ENCODE measurements at places on chromosomes 6 and 20.
A peak's percentile ranks its signal among the peaks of the same experiment; 100 is the strongest.

DNA sequence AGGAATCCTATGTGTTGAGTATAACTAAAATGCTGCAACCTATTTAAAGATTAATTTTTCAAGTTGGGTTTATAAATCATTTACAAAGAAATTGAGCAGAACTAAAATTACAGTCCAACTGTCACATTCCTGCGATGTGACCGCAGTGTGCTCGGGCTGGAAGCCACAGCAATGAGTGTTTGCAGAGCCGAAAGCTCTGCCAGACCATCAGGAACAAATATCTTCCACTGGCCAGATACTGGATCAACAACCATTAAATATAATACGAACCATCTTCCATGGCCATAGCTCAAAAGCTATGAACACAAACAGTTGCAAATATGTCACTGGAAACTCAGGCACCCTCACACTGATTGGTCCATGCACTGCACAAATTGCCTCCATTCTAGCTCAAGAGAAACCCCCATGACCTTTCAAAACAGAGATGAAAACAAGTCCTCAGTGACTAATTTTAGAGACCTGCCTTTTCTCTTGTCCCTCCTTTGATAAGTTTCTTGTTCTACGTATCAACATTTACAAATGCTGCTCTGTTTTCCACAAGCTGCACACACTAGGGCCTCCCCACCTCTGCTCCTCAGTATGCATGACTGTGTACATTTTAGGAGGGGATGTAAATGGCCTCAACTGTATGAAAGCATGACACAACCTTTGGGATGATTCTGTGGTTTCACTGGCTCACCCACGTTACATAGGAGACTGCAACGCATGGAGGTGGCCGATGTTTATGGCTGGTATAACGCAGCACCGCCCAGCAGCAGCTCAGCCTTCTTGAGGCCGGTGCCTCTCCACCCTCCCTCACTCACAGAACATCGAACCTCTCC is 171.7 kb downstream of the WDR27 start:
- peak; percentile 5 for DNase-seq

- peak; percentile 67 for DNase-seq
Observed at GRCh38 chr6:113873043-113873667, 16.0 kb downstream of the MARCKS start.

- no peak for DNase-seq
Observed at GRCh38 chr6:116074732-116075390, 14.2 kb upstream of the FRK start.

GRCh38 chr6:122385857-122386612 is 13.4 kb upstream of the HSF2 start:
- no peak for DNase-seq

- peak; percentile 4 for DNase-seq
Observed at GRCh38 chr6:48111143-48111506, at the start of gene PTCHD4. PTCHD4 (minus strand) TSS chr6:48111197; CDS start chr6:48068957, 42,240 bp downstream.

- DNase-seq, result no peak
Observed at GRCh38 chr20:48694381-48694865, 133.4 kb downstream of the PREX1 start.

DNA sequence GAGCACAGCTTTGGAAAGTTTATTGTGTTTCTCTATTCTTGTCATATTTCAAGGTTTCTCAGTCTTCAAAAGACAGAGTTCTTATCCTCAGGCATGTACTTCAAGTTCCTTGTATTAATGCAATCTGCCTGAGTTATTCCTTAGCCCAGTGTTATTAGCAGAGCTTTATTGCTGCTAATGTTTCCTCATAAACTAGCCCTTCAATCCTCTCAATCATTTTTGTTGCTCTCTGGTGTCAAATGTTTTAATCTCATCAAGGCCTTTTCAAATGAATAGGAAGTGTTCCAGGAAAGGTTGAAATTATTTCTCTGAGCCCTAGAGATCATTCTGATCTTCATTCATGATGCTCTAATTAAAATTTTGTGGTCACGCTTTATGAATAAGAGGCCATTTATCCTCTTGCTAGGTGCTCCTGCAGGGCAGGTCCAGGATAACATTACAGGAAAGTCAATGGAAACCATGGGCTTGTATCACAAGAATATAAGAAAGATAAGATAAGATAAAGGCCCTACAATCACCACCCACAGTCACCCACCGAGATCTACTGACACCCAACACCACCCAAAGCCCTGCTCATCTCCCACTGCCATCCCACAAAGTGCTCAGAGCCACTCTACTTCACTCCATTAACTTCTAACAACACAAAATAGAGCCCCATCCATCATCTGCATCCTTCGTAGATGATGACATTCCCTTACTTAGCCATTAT is 125.9 kb downstream of the COL9A1 start:
- DNase-seq, result no peak

DNA sequence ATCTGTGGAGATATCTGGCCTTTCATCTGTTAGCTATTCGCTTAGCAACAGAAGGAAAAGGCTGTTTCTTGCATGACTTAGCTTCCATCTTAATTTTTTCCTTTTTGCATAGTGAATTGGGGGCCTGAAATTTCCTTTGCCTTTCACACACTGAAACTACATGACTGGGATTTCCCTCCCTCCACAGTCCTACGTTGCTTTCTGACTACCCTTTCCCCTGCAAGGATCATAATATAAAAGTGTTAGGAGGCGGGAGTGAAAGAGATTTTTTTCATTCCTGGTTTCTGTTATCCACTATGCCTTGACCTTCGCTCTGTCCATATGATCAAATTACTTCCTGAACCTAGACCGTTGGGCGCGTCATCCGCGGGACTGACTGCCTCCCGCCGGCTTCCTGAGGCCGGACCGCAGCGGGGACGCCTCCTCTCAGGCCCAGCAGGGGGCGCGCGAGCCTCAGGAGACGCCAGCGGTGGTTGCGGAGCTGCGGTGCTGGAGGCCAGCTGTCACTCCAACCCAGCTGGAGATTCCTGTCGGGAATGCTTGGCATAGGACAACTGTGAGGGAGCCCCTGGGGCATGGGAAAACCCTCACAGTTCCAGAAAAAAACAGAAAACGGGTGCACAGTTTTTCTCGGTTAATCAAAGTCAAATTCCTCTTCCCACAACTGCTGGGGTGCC is 55.6 kb downstream of the MEP1A start:
- DNase-seq, result peak; percentile 70

- DNase-seq, result no peak
Observed at GRCh38 chr6:118645395-118645794, 6.0 kb downstream of the CEP85L start.

DNA sequence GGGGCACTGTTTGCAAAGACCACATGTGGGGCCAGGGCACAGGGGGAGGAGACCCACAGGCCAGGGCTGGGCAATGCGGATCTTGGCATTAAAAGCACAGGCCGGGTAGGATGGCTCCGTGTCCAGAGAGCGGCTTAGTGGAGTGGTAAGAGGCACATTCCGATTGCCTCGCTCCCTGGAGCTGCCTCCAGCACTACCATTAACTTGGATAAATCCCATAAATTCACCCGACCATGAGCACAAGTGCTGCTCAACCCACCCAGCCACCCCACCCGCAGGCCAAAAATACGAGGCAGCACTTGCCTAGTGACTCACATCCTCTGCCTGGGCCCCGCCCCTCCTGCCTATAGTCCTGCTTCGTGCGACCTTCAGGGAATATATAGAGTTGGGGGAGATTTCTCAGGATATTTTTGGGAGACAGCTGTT is 67.5 kb upstream of the QKI start:
- DNase-seq, result no peak

- peak; percentile 35 for DNase-seq
Observed at GRCh38 chr6:35146453-35146852, 5.3 kb upstream of the TCP11 start.

DNA sequence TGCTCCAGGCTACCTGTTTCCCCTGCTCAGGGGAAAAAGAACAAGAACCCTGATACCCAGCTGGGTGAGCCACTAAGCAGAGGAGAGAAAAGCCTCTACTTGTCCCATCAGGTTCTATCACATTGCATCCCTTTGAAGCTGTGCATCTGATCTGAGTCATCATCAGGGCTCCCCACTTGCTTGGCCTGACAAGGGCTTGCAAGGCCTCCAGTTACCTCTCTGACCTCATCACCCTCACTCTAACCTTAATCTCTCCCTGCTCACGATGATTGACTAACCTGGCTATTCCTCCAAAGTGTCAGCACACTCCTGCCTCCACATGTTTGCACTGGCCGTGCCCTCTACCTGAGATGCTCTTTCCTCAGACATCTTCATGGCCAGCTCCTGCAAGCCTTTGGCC is 309.5 kb upstream of the CHD6 start:
- no peak for DNase-seq

GRCh38 chr6:158758941-158759479 is 60.2 kb downstream of the EZR start:
- no peak for DNase-seq

DNA sequence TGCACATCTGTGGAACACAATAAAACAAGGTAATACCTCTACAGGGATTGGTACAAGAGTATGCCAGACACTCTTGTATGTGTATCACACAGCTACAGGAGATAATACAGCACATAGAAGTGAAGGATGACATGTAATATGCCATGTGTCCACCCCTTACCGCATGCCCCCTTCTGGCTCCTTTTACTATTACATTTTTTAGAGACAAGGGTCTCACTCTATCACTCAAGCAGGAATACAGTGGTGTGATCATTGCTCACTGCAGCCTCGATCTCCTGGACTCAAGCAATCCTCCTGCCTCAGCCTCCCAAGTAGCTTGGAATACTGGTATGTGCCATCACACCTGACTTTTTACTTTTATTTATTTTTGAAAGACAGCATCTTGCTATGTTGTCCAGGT is 4.2 kb upstream of the NCR3 start:
- DNase-seq, result peak; percentile 39

DNA sequence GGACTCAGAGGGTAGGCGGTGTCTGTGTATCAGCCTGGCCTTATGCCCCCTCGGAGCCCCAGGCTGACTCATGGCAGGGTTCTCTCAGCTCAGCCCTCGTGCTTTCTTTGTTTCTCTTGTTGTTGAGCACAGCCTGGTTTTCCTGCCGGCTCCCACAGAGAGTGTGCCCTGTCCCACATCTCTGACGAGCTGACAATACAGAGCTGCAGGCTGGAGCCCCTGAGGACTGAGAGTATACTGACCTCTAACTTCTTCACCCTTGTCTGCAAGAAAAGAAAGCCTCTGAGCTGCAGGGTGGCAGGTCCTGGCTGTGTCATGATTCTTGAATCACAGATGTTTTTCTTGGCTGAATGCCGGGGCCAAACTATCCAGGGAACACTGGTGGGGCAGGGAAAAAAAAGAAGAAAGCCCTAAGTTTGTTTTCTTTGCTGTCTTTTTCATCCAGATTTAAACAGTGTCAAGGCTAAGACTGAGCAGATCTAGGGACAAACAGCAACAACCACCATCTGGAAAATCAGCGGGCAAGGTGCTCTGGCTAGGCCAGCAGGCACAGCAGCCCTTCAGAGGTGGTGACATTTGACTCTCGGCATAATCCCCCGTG is 63.3 kb upstream of the ZNF133 start:
- peak; percentile 29 for DNase-seq

GRCh38 chr20:45019762-45020123 is 53.4 kb downstream of the STK4 start:
- no peak for DNase-seq

GRCh38 chr20:58657262-58657661 is 6.2 kb downstream of the STX16 start:
- no peak for DNase-seq

- DNase-seq, result no peak
Observed at GRCh38 chr6:44976677-44977641, 351.2 kb upstream of the RUNX2 start.

DNA sequence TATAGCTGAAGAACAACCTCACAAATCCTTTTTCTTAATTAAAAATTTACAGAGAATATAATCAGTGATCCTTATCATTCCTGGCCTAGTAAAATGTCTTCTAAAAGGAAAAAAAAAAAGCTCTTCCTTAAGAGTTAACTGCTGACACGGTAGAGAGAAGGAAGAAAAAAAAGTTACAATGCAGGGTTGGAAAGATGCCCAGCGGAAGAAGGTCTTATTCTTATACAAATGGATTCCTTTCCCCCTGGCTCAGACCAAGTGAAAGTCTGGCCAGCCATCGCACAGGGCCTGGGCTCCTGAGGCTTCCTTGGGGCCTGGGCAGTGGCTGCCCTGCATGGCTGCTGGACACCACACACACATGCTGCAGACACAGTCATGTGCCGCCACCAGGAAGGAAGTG is 688.6 kb downstream of the TENT5A start:
- DNase-seq, result no peak

- no peak for DNase-seq
Observed at GRCh38 chr6:88535306-88535705, 369.2 kb upstream of the CNR1 start.

- DNase-seq, result peak; percentile 73
Observed at GRCh38 chr6:1481286-1481685, 91.9 kb downstream of the FOXF2 start.

GRCh38 chr6:124941259-124941658 is 21.0 kb upstream of the RNF217 start:
- DNase-seq, result no peak

DNA sequence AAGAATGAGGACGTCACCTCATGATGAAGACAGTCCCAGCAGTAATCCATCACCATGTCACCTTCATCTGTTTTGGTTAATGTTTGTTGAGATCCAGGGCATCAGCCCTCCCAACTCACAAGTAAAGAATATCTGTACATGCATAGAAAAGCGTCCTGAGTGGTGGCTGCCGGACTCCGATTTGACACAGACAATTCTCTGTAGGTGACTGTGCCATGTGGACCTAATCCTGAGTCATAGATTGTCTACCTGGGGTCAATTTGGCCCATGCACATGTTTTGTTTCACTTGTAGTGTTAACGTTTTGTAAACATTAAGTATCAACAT is 168.4 kb upstream of the UST start:
- DNase-seq, result no peak

DNA sequence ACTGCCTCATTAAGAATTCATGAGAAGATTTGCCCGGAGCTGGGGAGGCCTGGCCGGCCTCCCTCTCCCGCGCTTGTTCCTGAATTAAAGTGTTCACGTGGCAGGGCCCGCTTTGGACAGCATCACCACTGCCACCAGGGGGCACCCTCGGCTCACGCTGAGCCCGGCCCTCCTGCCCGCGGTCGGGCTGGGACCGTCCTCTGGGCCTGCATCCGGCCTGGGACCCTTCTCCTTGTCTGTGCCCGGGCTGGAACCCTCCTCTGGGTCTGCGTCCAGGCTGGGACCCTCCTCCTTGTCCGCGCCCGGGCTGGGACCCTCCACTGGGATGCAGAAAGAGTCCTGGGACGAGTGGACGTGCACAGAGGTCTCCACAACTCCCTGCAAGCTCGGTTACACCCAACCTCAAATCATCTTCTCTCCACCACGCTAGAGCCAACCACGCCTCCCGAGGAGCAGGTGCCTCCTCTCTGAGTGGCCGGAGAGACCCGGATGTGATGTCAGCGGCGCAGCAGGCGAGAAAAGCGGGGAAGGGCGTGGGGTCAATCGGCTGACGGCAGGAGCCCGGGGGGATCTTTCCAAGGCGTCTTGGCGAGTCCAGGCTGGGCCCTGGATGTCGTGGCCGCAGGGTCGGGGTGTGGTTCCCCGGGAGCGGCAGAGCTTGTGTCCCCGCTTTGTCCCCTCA is 50.9 kb upstream of the DACT2 start:
- DNase-seq, result peak; percentile 50

- DNase-seq, result no peak
Observed at GRCh38 chr6:55518529-55519060, 60.4 kb downstream of the HMGCLL1 start.

- DNase-seq, result no peak
Observed at GRCh38 chr20:45339799-45340198, 8.4 kb downstream of the SDC4 start.

GRCh38 chr6:47716207-47716606 is 17.8 kb downstream of the ADGRF4 start:
- no peak for DNase-seq
